CD4-positive, alpha-beta T cell treated with Interferon gamma for 1 hour (primary cell): ENCODE measurements at places on chromosomes 3 and 15.

DNA sequence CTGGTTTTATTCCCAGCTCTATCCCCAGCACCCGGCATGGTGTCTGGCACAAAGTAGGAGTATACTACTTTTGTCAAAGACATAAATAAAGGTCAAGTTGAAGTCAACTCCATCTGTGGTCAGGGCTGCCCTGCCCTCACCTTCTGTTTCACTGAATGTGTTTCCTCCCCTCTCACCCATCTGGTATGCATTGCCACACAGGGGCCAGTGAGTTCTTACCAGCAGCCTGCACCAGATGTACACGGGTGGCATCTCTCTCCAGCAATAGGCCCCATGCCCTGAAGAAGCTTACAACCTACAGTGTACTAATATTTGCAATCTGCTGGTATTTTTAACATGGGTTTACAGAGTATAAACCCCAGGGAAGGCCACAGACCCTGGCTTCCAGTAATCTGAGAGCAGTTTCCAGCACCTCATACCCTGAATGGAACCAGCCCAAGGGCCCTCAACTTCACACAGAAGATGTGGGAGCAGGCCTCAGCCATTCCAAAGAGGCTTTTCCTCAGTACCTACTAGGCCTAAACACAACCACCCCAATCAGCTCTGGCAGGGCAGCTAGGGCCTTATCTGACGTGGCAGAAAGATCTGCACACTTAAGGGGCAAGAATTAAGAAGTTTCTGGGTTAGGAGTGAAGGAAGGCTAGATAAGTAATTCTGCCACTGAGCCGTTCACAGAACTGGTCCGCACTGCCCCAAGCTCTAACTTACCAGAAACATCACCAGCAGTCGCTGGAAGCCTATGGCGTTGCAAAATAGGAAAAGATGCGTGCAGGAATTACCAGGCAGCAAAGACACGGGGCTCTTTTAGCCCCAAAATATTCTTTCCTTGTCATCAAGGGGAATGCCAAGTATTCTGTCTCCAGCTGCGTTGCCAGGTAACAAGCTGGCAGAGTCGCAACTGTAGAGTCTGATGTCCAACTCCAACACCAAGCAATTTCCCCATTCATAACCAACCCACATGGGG, 2.1 kb downstream of the IDH2 start:
- no peak for DNase-seq

DNA sequence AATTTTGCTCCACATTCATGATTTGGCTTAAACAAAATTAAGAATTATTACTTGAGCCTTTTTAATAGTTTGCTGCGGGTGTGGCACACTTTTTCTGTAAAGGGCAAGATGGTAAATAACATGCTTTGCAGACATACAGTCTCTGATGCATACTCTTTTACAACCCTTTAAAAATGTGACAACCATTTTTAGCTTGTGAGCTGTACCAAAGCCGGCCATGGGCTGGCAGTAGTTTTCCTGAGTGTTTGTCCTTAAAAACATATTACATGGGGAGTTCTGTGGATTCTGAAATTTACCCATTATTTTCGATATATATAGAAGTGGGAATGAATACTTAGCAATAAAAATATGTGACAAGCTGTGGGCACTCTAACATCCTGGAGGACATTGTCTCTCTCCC, 163.4 kb downstream of the FNDC3B start:
- DNase-seq: no peak

GRCh38 chr3:114887806-114888205, 259.3 kb downstream of the ZBTB20 start:
- DNase-seq: no peak

DNA sequence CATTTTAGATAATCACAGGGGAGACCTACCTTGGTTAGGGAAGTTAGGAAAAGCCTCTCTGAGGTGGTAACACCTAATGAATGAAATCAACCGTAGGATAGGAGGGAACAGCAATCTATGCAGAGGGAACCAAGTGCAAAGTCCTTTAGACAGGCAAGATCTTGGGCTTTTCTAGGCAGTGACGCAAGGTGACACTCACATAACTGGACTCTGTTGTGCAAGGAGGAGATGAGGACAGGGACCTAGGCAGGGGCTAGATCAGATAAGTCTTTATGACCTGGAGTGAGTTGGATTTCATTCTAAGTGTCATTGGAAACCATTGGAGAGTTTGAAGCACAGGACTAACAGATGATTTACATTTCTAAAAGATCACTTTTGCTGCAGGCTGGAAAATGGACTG, 4.6 kb upstream of the LMOD3 start:
- no peak for DNase-seq

DNA sequence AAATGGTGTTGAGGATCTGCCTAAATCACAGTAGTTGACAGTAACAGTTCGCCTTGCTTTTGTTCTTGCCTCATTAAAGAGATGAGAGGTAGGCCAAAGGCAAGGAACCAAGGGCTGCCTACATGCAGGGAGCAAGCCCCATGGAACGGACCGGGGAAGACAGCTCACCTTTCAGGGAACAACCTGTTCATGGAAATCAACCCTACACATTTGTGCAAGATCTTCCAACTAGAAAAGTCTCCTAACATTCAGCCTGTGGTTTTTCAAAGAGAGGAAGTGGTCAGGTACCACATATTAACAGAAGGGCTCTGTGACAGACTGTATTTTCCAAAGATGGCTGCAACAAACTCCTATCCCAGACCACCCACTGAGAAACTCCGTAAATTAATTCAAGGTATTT, 1031.8 kb upstream of the NR2F2 start:
- DNase-seq: no peak
